ENCODE measurements at places on chromosomes 5 and 9. TPM values are rescaled to one million over a fixed set of nuclear protein-coding genes. Genes with fewer than 3 reads are reported as not detected.

DNA sequence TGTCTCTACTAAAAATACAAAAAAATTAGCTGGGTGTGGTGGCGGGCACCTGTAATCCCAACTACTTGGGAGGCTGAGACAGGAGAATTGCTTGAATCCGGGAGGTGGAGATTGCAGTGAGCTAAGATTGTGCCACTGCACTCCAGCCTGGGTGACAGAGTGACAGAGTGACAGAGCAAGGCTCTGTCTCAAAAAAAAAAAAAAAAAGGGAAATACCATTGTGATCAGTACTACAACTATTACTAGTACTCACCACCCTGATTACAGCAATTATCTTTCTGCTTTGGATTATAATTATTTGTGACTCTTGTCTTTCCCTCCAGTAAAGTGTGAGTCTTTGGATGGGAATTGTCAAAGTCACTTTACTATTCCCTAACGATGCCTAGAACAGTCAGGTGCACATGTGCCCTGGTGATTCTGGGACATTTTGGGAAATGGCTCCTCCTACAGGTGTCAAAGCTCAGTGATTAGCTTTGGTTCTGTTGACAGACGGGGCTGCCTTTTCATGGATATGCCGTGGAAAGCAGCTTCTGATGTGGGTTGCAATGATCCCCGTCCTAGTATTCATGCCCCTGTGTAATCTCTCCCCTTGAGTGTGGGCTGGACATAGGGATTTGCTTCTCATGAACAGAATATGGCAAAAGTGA is 31.8 kb upstream of the FRRS1L start:
- no peak for DNase-seq

GRCh38 chr5:87888139-87888538 is 380.5 kb downstream of the TMEM161B start:
- DNase-seq: no peak

- DNase-seq: no peak
Observed at GRCh38 chr5:168432903-168433302, 53.4 kb upstream of the RARS1 start.

DNA sequence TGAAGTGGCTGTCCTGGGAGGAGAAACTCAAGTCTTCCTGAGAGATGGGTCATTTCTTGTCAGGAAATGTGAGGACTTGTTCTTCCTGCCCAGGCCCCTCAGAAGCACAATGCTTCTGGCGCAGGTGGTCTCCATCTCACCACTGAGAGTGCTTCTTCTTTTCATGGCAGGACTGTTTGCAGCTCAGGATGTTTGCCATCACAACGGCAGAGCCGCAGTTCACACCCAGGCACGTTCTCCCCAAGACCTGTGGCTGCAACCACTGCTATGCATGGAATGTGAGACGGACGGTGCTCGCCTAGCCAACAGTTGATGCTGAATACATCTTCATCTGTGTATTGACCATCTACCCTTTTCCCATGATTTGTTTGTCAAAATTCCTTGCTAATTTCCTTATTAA is 216.3 kb downstream of the GADD45G start:
- DNase-seq: no peak

DNA sequence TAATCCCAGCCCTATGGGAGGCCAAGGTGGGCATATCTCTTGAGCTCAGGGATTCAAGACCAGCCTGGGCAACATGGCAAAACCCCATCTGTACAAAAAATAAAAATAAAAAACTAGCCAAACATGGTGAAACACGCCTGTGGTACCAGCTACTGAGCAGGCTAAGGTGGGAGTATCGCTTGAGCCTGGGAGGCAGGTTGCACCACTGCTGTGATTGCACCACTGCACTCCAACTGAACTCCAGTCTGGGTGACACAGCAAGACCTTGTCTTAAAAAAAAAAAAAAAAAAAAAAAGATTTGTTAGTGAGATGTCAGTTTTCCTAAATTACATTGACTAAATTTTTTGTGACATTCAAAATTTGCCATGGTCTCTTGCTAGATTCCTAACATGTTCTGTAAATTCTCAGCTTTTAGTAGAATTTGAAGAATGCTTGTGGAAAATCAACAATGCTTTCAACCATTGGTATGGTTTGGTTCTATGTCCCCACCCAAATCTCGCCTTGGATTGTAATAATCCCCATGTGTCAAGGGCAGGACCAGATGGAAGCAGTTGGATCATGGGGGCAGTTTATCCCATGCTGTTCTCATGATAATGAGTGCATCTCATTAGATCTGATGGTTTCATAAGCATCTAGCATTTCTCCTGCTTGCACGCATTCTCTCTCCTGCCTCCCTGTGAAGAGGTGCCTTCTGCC is 236.1 kb downstream of the ARRDC3 start:
- peak; percentile 26 for DNase-seq

The C9 gene
- not detected for total RNA-seq

The NNT gene
- 108 TPM for total RNA-seq

DNA sequence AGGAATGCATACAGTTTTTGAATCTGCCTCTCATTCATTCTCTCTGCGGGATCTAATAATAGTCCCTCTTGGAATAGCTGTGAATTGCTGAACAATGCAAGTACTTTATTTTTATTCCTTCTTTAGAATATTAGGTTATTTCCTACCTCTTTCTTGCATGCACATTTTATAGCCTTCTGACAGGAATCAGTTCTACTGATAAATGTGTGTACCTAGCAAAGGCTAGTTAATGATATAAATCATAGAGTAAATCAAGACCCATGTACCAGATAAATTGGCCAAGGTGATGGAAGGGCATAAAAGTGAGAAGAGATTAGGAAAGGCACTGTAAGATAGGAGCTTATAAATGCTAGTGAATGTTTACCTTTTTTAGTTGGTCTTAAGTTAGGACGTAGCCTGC is 19.2 kb upstream of the UGCG start:
- no peak for DNase-seq

DNA sequence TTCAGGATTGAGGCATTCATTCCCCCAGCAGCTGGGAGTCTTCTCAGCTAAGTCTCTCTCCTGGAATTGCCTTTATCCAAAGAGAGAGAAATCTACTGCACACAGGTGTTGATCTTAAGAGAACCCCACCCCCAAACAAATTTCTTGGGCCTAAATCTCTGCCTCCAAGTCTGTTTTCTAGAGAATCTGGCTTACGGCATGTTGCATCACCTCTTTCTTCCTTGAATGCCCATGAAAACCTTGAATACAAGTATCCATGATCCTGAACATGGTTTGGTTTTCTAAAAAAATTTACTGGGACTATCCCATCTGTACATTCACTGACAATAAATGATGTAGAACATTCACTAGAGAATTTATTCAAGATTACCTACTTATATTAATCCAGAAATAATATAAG is 401.6 kb downstream of the PDE4D start:
- DNase-seq: no peak

GRCh38 chr5:40784027-40784653 is 14.0 kb downstream of the PRKAA1 start:
- DNase-seq: no peak

- DNase-seq: peak; percentile 24
Observed at GRCh38 chr9:136529516-136530460, 16.1 kb downstream of the NOTCH1 start.

The KYAT1 gene
- total RNA-seq: 12.5 TPM

The FRRS1L gene
- total RNA-seq: 0.33 TPM

The MEIKIN gene
- not detected for total RNA-seq

The STPG3 gene
- total RNA-seq: not detected

GRCh38 chr9:126009047-126009446 is 261.9 kb downstream of the PBX3 start:
- no peak for DNase-seq

GRCh38 chr9:16071400-16071799 is 518.6 kb downstream of the CCDC171 start:
- DNase-seq: no peak

All from thyroid gland (tissue), 4 donors.